ENCODE measurements at places on chromosomes 5 and 9.
A peak's percentile ranks its signal among the peaks of the same experiment; 100 is the strongest.

GRCh38 chr5:152052470-152052869, 127.8 kb upstream of the GLRA1 start:
- DNase-seq = no peak

DNA sequence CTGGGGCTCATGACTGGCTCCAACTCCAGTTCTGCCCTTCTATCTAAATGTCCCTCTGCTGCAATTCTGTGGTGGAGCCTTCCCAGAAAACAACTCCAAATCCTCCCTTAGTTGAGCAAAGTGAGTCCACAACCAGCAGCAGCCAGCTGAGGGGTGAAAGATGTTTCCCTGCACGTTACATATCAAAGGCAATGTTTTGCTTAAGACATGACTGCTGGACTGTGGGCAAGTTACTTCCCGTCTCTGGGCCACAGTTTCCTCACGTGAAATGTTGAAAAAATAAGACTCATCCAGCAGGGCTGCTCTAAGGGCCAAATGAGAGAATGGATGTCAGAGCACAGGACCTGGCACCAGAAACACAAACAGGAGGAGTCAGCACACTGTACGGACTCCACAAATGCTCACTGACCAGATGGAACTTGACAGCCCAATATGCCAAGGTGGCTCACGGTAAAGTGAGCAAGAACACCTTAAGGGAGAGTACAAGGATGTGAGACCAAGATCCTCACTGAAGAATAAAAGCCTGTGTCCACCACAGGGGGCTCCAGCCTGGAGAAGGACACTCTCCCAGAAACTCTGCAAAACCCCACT, 138.4 kb upstream of the ABCA1 start:
- no peak for DNase-seq

DNA sequence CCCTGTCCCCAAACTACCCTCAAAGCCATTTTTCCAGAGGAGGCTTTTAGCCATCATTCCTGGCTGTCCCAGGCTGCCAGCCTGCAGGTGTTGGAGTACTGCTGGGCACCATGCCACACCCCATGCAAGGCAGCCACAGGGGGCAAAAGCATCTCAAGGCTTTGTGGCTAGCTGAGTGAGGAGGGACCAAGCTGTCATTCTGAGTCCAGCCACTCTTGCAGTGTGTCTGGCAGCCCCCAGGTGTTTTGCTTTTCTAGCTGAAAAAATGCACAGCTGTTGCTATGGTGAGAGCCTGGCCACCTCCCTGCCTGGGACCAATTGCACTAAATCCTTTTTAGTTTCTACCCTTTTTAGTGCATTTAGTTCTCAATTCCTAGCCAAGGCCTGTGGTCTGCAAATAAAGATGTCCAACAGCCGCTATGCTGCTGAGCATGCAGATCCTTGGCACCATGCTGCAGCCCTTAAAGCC, 50.4 kb upstream of the PTGS1 start:
- peak; percentile 23 for DNase-seq

DNA sequence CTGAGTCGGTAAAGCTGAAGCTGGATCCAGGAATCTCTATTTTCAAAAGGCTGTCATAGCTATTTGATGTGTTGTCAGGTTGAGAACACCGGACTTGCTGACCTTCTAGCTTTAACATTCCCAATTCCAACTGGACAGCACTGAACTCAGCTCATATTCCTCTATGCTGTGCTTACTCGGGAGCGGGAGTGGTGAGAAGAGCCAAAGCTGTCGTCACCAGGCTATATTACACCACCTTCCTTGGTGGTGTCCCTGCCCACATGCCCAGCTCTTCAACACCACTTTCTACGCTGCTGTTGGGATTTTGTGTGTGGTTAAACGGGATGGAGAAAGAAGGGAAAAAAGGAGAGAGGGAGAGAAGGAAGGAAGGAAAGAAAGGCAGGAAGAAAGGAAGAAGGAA, 653.6 kb downstream of the RAB3C start:
- DNase-seq = no peak

- no peak for DNase-seq
Observed at GRCh38 chr5:14727928-14728458, 63.5 kb downstream of the OTULIN start.

- no peak for DNase-seq
Observed at GRCh38 chr9:37030611-37030939, 3.5 kb downstream of the PAX5 start.

- DNase-seq = no peak
Observed at GRCh38 chr9:89309608-89310474, 1.2 kb upstream of the CKS2 start.

- DNase-seq = peak; percentile 93
Observed at GRCh38 chr5:59893429-59894227, at the start of gene PDE4D. TSS of gene PDE4D (minus strand) at chr5:59893726.

GRCh38 chr9:136074706-136075105, 20.4 kb downstream of the NACC2 start:
- no peak for DNase-seq

DNA sequence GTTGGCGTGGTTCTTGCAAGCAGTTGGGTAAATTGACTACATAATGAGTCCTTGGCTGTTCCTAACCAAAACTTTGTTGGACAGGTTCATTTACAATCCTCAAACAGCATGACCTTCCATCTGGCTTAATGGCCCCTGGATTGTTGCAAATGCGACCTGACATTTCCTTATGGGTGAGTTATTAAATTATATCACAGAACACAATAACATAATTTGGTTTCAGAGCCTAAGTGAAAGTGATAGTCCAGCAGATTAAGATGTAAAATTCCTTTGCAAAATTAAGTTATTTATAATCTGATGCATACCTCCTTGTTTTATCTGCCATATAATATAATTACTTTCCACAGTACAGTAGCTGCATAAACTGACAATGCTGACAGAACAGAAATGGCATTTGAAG, 224.4 kb downstream of the TUSC1 start:
- no peak for DNase-seq

DNA sequence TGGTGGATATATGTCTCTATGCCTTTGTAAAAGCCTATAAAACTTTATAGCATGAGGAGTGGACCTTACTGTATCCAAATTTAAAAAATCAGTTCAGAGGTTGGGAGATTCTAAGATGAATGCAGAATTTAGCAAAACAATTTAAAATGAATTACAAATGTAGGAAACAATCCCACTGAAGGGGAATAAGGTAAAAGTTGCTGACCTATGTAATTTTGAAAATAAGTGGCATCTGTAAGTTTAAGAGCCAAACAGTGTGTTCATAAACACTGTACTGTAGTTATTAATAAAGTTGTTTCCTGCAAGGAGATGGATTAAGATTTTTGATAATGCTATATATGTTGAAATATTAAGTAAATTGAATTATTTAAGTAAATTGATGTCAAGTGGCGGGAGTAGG, 4.6 kb downstream of the IFNW1 start:
- DNase-seq = no peak

- DNase-seq = no peak
Observed at GRCh38 chr9:93039456-93039855, 19.0 kb upstream of the SUSD3 start.

GRCh38 chr9:131784748-131785501, 45.0 kb upstream of the RAPGEF1 start:
- no peak for DNase-seq
